Activated effector memory CD4-positive, alpha-beta T cell treated with Interleukin-2 at 50 U/mL for 16 hours (primary cell): ENCODE measurements at places on chromosomes 11 and 22.

GRCh38 chr11:120688163-120688562 is 176.6 kb downstream of the GRIK4 start:
- DNase-seq, result no peak

DNA sequence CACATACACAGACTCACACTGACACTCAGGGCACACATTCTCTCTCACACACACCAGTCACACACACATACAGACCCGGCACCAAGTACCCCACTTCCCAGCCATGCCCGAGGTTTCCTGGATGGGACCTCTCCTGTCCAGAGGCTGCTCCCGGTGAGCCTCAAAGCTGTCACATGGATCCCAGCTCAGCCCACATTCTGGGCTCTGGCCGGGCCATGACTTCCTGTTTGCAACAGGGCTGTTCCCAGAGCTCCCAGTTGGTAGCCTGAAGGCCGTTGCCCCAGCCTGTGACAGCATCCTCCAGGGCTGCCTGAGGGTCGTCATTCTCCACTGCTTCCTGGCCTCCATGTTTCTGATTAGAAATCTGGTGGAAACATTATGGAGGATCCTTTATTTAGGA is 14.6 kb upstream of the CYP2D6 start:
- no peak for DNase-seq

- peak; percentile 77 for DNase-seq
These were observed 3.9 kb downstream of the CD3D start for GRCh38 chr11:118338637-118339061.

DNA sequence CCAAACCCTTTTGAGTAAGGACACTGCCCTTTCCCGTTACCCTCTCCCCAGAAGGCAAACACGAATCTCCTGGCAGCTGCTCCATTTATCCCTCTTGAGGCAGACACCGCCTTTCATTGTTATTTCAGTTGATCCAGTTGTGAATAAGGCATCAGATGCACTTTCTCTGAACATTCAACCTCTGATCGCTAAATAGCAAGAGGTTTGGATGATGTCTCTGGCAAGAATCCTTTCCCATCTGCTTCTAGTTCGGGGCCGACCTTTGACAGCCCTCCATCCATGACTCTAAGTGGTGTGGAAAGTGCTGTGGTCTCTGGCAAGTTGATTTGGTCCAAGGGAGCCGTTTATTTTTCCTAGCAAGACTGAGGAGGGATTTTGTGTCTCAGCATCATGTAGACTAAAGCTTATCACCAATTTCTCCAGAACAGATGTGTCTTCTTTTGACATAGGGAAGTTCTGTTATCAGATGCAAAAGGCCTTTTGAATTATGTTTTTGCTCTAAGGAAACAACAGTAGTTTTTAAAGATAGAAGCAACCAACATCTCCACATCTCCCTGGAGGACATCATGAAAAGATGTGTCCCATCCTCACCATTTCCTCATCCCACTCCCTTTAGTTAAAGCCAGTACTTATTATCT is 123.6 kb downstream of the CCDC34 start:
- no peak for DNase-seq

DNA sequence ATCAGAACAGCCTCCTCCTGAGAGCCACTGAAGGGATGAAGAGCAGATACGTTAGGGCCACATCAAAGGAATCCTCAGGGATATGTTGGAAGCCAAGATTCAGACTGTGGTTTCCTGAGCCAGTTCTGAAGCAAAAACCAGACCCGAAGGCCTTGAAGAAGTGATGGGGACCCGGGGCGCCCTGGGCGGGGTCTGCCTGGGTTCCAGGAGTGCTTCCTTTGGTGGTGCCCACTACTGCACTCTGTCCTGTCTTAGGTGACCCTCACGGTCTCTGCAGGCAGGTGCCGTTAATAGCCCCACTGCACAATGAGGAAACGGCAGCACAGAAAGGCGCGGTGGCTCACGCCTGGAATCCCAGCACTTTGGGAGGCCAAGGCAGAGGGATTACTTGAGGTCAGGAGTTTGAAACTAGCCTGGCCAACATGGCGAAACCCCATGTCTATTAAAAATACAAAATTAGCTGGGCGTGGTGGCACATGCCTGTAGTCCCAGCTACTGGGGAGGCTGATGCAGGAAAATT is 12.9 kb upstream of the SH3BP1 start:
- DNase-seq, result no peak

DNA sequence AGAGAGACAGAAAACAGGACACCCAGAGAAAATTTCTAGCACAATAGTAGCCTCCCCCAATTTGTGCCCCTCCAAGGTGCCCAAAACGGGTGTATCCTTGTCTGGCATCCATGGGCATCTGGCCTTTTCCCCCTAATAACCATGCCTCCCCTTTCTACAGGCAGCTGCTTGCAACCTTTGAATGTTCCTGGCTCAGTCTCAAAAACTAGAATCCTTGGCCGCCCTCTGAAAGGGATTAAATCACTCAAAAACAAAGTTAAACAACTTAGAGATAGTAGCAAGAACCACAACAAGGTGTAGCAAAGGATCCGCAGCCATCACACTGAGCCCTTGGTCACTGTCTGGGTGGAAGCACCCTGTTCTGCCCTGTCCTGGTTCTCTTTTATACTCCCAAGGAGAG is 105.6 kb downstream of the MN1 start:
- no peak for DNase-seq

DNA sequence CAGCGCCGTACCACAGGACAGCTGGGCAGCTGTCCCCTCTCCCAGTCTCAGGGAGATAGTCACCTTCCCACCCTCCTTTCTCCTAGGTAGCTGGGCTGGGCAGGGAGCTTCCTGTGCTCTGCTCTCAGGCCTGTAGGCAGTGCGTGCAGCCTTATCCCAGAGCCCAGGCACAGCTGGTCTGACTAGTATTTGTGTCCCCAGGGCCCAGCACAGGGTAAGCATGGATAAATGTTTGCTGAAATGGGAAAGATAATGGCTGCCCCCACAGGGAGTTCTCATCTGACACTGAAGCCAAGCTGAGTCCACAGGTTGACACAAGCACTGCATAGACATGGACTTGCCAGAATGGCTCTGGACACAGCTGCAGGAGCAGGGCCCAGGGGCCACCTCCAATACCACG is 9.8 kb downstream of the SLC15A3 start:
- DNase-seq, result no peak

DNA sequence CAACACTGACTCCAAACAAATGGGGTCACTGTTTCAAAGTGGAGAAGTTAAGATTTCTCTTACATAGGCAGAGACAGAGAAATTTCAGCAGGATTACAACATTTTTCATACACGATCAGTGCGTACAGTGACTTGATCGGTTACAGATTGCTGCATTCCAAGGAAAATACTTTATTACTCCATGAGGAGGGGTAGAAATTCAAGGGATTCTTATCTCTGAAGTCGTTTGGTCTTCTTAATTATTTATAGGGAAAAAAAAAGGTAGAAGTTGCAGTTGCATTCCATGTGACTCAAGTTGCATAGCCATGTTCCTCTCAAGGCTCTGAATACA is 10.7 kb upstream of the SMIM38 start:
- no peak for DNase-seq

- DNase-seq, result no peak
These were observed 26.5 kb upstream of the SOX6 start for GRCh38 chr11:16382638-16383380.

- DNase-seq, result no peak
These were observed 211.7 kb upstream of the B3GAT1 start for GRCh38 chr11:134623711-134624110.

GRCh38 chr11:41301023-41301422 is 158.4 kb downstream of the LRRC4C start:
- DNase-seq, result no peak

DNA sequence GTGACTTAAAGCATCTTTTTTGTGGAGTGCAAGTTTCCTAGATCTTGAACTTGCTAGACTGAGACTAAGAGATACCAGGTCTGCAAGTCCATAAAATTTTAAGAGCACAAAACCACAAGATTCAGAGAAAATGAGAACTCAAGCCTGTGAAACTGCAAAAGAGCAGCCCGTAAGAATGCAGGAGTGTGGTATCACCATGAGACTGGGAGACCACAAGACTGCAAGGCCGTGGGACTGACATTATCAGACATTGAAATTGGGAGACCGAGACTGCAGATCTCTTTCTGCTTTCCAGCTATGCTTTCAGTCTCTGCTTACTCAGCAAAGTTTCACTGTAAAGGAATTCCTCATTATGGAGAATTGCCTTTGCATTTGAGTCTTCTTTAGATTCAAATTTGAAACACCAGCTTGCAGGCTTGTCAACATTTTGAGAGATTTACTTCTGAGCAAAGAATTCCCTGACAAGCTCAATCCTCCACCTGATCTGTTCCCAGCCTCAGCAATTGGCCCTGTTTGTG is 621.2 kb downstream of the KCNA4 start:
- no peak for DNase-seq

- DNase-seq, result no peak
These were observed 9.1 kb upstream of the TUB start for GRCh38 chr11:8071616-8072581.

- no peak for DNase-seq
These were observed 1.0 kb downstream of the TMEM151A start for GRCh38 chr11:66292543-66293332.

- no peak for DNase-seq
These were observed 7.6 kb upstream of the CACNA1I start for GRCh38 chr22:39562839-39563489.

- DNase-seq, result no peak
These were observed 619 bp downstream of the SART1 start for GRCh38 chr11:65962141-65962564.

- no peak for DNase-seq
These were observed 24.4 kb downstream of the PPP2R1B start for GRCh38 chr11:111741751-111742150.

DNA sequence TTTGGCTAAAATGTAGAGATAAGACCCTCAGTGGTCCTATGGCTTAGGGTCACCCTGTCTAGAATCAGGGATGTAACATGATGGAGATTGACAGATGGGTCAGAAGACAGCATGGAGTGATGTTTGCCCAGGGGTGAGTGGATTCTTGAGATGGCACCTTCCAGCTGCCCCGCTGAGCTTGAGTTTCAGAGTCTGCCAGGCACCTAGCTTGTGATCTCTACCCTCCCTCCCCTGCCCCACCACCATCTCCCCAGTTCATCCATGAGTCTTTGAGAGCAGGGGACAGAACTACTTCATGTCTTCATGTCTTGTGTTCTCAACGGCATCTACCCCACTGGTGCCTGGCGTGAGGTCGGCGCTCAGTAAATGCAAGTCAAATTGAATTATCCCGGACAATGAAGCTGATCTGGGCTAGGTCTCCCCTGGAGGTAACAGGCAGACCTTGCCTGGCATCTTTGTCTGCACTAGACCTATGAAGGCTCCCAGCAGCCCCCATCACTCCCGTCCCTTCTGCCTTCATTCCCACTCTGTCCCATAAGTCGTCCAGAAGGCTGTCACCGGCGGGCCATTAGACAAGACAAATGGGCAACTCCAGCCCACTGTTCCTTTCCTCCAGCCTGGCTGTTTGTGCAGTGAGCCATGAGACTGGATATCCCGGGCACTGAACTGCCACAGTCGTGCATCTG is 239.2 kb upstream of the TBCEL start:
- no peak for DNase-seq

GRCh38 chr11:68961245-68961644 is 19.5 kb downstream of the MRGPRD start:
- no peak for DNase-seq
